Renal cortex interstitium (tissue), 15 donors: ENCODE measurements at places on chromosomes 6 and 20. TPM values are rescaled to one million over a fixed set of nuclear protein-coding genes. Genes with fewer than 3 reads are reported as not detected.

DNA sequence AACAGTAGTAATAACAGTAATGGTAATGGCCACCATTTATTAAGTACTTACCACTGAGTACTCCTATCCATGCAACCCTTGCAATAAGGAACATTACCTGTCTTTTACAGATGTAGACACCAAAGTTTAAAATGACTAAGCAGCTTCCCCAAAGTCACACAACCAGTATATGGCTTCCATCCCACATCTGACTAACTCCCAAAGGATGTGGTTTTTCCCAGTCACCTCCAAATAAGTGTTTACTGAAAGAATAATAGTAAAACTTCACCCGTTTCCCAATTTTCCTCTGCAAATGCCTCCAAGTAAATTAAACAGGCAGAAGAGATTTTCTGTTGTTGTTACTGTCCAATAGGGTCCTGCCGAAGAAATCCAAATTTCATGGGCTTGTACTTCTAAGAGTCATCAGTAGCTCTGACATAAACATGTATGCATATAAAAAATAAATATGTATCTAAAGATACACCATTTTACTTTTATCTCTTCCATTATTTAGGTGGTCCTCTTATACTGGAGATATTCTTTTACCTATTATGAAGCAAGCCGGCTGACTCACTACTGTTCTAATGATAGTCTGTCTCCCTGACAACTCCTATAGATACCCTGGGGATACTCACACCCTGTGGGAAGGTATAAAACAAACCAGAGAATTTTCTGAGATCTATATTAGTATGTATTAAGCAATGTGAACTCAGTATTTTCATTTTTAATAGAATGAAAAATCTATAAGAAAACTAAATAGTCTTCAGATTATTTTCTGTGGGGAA, 77.9 kb upstream of the ID4 start:
- no peak for DNase-seq

The HSPA12B gene
- polyA plus RNA-seq = 19.6 TPM

- DNase-seq = no peak
These were observed 46.6 kb upstream of the EDN3 start for GRCh38 chr20:59253779-59254319.

The L3MBTL3 gene
- polyA plus RNA-seq = 19.1 TPM

GRCh38 chr20:15328084-15328483, 990.7 kb upstream of the FLRT3 start:
- DNase-seq = no peak

The NSFL1C gene
- polyA plus RNA-seq = 110 TPM

The CPNE5 gene
- 13.2 TPM for polyA plus RNA-seq

DNA sequence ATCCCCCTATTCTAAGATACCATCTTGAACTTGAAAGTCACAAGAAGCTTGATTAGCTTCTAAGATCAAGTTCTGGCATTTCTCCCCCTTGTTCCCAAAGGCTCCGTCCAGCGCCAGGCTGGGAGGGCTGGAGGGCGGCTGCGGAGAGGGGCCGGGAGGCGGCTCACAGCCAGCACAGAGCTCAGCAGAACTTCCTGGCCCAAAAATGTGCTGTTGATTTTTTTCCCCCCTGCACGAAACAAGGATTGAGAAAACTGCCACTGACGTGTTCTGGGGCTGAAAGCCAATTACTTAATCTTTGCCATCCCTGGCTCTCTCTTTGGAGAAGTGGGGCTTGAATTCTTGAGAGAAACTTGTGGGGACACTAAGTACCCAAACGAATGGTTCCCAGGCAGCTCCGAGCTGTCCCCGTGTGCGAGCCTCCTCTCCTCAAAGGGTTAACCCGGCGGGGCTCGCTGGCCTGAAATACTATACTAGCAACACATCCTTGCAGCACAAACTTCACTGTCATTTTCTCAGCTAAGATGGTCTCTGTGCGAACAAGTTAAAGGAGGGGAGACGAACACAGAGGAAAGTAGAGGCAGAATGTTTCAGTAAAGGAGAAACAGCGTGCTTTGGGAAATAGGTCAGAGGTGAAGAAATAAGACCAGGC, 452 bp downstream of the TRAF3IP2 start:
- DNase-seq = no peak

The WFDC5 gene
- not detected for polyA plus RNA-seq

- no peak for DNase-seq
These were observed 1197.7 kb upstream of the CITED2 start for GRCh38 chr6:140572129-140572528.

DNA sequence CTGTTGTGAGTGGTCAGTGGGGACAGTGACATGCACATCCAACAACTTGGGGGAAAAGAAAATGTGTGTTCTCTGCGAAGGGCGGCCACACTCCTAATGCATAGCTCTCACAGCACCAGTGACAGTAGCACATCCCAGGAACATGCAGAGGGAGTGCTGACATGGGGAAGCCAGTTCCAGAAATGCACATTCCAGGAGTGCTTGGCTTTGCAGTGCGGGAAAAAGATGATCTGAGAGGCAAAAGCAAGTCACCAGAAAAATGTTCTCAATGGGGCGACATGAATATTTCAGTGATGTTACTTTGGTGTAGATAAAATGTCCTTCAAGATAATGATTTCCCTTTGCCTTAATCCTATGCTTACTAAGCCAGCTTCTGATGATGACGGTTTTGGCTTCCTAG, 42.9 kb upstream of the PDE10A start:
- no peak for DNase-seq

The CAGE1 gene
- not detected for polyA plus RNA-seq

DNA sequence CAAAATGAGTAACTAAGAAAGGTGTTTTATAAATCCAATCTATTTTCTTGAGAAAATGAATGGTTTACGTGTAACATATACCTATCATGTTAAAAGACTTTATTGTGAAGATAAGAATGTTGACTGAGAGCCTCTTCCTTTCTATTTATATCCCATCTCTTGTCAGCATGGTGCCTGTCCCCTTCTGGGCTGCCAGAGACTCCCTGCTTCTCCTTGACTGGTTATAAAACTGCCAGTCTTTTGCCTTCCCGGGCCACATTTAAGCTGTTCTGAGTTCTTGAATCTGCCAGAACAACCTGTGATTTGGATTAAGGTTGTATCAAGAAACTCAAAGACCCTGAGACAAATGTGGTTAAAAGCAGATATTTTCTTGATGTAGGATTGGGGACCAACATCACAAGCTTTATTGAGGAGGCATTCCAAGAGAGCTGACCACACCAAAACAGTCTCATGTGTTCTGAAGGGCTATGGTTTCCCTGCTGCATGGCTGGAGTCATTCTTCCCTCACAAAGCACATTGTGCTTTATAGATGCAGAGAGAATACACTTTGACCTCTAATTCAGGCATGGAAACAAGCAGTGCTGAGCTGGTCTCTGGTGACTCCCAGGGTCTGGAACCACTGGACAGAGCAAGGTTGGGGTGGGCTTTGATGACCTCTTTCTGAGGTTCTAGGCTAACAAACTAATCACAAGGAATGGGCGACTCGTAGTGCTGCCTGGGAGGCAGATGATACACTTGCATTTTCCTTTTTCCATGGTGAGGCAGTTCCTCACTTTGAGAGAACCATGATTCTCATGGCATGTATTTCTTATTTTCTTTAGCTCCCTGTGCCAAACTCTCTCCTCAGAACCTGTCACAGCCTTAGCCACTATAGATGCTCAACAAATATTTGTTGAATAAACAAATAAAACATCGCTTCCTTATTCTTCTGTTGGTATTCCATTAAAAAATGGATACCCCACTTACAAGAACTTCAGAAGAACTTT, 205.0 kb upstream of the PREP start:
- DNase-seq = no peak

GRCh38 chr6:31010393-31011060, at the start of gene MUC22:
Gene MUC22 (plus strand): TSS chr6:31010474. CDS start chr6:31010707, 233 bp downstream.
- no peak for DNase-seq

- no peak for DNase-seq
These were observed 5.4 kb upstream of the SH3BGRL2 start for GRCh38 chr6:79625746-79626145.

DNA sequence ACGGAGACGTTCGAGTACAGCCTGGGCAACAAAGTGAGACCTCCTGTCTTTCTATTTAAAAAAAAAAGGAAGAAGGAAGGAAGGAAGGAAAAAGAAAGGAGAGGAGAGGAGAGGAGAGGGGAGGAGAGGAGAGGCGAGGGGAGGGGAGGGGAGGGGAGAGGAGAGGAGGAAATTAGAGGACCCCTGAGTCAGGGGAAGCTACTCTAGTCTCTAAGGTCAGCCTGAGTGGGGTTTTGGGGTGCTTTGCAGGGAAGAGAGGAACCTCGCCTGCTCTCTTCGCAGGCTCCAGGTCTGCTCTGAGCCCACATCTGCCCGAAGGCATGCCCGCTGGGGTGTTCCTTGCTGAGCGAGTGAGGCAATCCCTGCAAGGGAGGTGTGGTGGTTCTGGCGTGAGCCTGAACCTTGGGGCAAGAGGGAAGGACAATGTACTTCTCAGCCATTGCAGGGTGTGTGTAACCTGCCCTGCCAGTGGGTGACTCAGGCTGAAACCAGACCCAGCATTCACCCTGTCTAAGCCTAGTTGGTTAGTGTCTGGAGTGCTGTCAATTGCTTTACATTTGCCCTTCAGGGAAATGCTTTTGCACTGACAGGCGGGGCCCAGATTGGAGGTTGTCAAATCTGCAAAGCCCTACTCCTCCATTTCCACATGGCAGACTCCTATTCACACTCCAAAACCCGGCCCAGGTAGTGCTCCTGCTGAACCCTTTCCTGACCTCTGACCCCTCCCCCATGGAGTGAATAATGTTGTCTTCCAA, 15.3 kb upstream of the MMP9 start:
- no peak for DNase-seq

DNA sequence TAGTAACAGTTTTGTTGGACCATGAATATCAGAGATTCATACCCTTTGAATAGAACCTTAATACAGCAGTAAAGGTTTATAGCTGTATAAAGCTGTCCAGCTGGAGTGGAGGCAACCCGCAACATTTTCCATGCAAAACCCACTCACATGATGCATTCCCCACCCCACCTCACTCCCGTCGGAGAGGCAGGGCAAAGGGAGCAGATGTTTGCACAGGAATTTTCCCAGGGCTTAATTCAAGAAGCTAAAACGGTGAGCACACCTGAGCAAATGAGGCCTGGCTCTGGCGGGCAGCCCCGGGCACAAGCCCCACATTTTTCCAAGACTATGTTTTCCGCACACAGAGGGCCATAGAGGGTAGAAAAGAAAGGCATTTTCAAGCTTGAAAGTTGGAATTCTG, 191.7 kb downstream of the FOXC1 start:
- no peak for DNase-seq

DNA sequence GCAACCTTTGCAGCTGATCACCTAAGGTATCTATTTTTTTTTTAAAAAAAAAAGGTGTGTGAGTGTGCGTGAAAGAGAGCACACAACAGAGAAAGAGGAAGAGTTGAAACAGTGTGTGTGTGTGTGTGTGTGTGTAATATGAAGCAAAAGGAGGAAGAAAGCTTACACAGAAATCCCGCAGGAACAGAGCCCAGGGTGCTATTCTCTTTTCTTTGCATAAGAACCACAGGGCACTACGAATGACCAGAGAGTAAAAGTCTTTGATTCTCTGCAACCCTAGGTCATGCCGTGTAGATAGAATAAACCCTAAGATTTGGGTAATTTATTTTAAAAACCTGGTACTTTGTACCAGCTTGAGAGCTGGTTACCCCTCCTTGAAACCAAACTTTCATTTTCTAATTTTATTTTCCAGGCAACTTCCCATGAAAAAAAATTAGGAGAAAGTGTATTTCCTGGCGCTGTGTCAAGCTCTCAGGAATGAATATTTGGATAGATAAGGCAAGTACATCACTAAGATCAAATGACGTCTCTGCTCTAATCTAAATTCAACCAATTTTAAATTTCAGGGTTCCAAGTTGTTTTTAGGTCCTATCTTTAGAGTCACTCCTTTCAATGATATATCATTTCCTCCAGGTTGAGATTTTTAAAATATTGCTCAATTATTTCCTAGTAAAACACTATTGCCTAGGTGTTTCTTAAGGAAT, 47.9 kb upstream of the ID4 start:
- DNase-seq = no peak

The ZNF337 gene
- 26.4 TPM for polyA plus RNA-seq

GRCh38 chr20:16263582-16263981, 309.7 kb downstream of the KIF16B start:
- DNase-seq = no peak

The TRIM10 gene
- polyA plus RNA-seq = 0.68 TPM

DNA sequence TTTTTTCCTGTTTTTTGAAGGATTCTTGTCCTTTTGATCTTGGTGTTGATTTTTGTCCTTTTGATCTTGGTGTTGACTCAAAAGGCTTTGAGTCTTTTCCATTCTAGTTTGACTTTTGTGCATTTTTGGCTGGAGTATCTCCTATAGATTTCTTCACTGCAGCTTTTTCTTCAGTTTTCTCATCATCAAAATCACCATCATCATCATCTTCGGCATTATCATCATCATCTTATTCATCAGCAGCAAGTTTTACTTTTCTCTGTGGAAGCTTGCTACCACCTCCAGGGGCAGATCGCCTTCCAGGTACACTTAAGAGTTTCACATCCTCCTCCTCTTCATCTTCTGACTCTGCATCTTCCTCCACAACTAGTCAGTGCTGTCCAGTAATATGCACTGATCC, 56.5 kb upstream of the MCHR2 start:
- no peak for DNase-seq

DNA sequence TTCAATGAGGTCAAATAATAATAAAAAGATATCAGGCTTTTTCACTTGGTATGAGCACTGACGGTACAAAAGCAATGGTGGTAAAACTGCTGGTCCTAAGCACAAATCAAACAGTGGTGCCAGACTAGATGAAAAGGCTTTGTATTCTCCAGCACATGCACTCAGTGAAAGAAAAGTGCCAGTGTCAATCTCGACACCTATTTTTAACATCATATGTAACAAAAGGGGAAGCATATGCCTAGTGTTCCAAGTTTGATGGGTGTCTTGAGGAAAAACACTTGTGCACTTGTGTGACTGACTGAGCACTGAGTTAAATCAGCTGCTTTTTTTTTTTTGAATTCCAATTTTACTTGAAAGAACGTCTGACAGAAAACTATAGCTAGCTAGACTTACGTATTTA, 27.3 kb downstream of the MED23 start:
- no peak for DNase-seq

The HRH3 gene
- polyA plus RNA-seq = 0.06 TPM

GRCh38 chr6:28263922-28264321, 3.0 kb upstream of the ZSCAN26 start:
- no peak for DNase-seq

GRCh38 chr6:33742092-33742491, 4.6 kb downstream of the IP6K3 start:
- DNase-seq = no peak

The LTA gene
- polyA plus RNA-seq = 0.26 TPM

DNA sequence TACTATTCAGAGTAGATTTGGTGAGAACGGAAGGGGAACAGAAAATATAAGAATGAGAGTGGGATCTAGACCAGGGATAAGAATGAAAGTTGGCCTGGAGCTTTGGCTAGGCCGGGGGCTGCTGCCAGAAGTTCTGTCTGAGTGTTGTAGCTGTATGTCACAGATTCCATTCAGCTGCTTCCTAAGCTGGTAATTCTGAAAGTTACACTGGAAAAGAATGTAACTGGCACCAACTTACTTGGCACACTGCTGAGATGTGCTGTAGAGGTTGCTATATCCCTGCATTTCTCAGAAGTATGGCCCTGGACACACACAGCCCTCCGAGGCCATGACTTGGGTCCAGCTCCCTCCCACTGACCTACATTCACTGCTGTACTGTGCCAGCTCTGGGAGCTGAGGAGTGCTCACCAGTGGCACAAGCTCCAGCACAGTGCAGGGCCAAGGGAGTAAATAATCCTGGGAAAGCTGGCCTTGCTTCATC, 25.8 kb upstream of the TMEM217 start:
- no peak for DNase-seq
